ENCODE measurements at places on chromosomes 5 and 9.

- no peak for DNase-seq
These were observed 16.0 kb downstream of the ANXA6 start for GRCh38 chr5:151141535-151141934.

DNA sequence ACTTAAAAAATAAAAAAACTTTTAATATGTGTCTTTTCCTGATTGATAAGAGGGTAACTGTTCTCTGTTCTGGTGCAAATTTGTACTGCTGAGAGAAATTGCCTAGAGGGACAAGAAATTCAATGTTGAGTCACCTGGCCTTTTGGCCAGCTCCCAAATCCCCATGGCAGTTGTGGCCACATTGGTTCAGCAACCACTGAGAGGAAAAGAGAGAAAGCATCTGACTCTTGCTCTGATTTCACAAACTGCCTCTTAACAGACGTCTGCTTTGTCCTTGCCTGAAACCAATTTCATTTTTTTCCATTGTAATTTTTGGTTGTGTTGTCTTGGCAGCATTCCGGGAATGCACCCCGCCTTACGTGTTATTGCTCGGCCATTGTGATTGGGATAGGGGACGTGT is 42.4 kb downstream of the NTRK2 start:
- no peak for DNase-seq

DNA sequence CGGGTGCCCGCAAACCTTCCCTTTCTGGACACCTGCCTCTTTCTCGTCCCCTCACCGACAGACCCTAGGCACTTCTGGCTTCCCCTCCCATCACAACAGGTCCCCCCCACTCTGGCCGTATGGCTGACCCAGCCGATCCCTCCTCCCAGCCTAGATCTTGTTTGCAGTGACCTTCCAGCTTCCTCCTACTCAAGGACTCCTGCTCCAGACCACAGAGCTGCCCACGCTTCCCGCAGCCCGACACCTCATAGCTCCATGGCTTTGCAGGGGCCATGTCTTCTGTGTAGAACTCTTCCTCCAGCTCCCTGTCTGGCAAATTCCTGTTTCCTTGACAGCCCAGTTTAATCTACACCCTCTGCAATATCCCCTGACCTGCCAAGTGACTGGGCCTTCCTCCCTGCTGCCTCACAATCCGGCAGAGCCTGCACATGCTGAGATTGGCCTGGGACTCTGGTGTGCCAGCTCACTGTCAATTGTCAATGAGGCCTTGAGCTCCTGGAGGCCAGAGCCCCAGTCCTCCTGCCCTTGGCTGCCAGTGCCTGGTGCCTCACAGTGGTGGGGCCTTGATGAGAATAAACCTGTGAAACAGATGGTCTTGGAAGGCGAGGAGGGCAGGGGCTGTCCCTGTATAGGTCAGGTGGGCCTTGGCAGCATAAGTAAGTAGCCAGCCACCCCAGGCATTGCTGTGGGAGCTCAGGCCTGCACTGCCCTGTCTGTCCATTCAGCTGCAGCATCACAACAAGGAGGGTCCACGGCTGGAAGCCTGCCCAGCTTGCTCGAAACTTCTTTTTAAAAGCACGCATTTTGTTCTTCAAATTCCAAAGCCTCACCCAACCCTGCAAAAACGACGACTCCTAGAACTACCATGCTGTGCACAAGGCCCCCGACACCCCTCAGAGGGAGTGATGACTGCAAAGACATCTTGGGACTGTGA is 50.5 kb downstream of the GADD45G start:
- DNase-seq: peak; percentile 29

GRCh38 chr9:104783588-104783987 is 19.7 kb downstream of the NIPSNAP3B start:
- DNase-seq: no peak

- DNase-seq: no peak
These were observed 127.7 kb downstream of the GCNT1 start for GRCh38 chr9:76586390-76587314.

- DNase-seq: no peak
These were observed 373.0 kb upstream of the CCNH start for GRCh38 chr5:87785554-87786335.

GRCh38 chr5:96141749-96142148 is 180.1 kb upstream of the ELL2 start:
- DNase-seq: no peak

DNA sequence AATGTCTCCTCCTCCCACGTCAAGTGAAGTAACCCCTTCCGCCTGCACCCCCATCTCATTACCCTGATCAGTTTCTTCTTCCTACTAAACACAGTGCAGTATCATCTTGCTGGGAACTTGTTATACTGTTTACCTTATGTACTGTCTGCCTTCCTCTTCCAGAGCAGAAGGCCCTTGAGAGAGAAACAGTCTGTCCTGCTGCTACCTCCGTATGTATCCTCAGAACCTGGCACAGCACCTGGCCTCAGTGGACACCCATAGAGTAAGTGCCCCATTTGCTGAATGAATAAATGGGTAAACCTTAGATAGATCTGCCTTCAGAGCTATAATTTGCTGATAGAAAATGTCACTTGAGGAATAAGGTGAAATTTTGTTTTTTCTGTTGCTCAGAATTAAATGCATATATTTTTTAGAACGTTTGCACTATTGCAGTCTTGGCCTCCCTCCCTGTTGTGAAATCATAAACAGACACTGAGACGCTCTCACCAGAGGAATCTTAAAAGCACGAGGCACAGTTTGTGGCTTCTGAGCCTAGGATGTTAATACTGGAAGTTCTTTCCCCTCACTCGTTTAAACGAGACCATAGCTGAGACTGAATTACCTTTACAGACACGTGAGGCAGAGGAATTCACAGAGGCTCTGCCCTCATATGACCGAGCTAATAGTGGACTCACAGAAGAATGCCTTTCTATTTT is 223.1 kb upstream of the DAP start:
- no peak for DNase-seq

DNA sequence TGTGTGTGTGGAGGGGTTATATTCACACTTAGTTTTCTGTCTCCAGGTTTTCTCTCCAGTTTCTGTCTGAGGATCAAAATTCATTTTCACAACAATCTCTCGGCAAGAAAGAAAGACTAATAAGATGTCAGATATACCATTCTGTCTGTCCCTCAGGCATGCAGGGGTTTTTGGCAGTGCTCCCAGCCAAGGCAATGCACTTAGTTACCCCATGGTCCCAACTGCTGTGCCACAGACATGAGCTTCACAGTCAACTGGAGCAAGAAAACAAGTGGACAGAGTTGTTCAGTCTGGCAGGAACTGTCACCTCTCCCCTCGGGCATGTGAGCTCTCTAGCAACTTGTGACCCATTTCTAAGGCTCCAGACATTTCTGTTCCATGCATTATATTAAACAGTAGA is 101.7 kb upstream of the LHFPL2 start:
- DNase-seq: no peak

DNA sequence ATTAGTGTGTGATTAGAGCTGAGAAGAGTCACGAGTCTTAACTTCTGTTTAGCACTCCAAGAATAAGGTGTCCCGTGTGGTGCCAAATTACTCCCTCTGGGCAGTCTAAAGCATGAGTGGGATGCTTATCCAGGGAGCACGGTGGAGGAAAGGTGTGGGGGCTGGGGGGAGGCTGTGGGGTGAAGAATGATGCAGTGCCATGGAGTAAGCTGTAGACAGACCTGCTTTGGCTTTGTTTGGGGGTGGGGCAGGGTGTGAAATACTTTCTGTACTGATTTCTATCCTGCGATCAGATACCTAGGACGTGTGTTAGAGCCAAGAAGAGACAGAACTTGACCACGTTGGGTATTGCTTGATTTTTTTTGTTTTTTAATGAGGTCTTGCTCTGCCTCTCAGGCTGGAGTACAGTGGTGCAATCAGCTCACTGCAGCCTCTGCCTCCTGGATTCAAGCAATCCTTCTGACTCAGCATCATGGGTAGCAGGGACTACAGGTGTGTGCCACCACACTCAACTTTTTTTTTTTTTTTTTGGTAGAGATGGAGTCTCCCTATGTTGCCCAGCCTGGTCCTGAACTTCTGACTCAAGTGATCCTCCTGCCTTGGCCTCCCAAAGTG is 232.8 kb downstream of the MAN2A1 start:
- no peak for DNase-seq

DNA sequence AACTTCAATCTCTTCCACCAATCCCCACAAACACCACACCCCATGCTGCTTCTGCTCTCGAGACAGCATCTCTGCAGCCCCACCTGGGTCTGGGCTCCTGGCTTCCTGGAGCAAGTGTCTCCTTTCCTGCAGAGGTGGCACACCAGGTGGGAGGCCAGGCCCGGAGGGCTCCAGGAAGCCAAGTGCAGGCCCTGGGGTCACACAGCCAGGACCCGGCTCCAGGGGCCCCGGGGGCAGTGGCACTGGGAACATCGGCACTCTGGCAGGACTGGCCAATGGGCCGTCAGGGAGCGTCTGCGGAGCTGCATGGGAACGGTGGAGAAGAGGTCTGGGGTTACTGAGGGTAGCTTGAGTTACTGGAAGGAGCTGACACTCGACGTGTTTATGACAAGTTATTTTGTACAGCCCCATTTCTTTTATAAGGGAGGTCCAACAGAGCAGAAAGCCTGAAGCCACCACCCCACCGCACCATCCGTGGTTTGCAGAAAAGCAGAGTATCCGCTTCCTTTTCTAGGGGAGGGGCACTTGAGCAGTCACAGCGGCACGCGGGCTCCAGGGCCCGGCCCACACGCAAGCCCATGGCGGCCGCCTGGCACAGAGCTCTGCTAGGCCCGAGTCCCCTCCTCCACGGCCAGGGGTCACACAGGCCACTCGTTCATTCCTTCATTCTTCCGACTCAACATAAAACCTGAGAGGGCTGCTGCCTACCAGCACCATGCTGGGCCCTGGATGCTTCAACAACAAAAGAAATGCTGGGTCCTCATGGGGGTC is 14.6 kb upstream of the INPP5E start:
- no peak for DNase-seq

DNA sequence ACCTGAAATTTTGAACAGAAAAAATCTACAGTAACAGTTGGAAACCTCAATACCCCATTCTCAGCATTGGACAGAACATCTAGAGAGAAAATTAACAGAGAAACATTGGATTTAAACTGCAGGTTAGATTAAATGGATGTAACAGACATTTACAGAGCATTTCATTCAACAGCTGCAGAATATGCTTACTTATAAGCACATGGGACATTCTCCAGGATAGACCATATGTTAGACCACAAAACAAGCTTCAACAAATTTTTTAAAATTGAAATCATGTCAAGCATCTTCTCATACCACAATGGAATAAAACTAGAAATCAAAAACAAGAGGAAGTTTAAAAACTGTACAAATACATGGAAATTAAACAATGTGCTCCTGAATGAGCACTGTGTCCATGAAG is 316.3 kb downstream of the FAM170A start:
- no peak for DNase-seq
